ENCODE measurements at places on chromosomes 6 and 20.
A peak's percentile ranks its signal among the peaks of the same experiment; 100 is the strongest.

DNA sequence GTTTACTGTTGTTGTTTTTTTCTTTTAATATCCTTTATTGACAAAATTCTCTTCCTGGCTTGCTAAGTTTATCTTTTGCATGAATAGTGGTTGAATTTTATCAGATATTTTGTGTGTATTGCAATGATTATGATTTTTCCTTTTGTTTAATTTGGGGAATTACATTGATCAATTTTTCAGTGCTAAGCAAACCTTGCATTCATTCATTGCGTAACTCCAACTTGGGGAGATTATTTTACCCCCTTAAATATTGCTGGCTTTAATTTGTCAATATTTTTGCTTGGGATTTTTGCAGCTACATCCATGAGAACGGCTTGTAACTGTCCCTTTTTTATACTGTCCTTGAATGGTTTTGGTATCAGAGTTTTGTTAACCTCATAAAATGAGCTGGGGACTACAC lies 63.4 kb downstream of the SERAC1 start:
- no peak for DNase-seq

DNA sequence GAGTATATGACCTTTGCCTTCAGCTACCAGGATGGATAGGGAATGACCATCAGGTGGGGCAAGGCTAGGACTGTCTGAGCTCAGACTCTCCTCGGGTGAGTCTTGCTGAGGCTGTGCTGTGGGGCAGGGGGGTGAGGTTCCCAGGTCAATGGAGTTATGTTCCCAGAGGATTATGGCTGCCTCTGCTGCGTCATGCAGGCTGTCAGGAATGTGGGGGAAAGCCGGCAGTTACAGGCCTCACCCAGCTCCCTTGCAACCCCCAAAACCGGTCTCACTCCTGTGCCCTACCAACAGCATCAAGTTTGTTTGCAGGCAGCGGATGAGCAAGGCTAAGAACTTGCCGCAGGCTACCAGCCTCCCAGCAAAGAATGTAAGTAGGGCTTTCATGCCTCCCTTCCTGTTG lies 93.5 kb downstream of the ESR1 start:
- DNase-seq, result no peak

- no peak for DNase-seq
Observed at GRCh38 chr6:108114841-108115597, 40.5 kb upstream of the OSTM1 start.

DNA sequence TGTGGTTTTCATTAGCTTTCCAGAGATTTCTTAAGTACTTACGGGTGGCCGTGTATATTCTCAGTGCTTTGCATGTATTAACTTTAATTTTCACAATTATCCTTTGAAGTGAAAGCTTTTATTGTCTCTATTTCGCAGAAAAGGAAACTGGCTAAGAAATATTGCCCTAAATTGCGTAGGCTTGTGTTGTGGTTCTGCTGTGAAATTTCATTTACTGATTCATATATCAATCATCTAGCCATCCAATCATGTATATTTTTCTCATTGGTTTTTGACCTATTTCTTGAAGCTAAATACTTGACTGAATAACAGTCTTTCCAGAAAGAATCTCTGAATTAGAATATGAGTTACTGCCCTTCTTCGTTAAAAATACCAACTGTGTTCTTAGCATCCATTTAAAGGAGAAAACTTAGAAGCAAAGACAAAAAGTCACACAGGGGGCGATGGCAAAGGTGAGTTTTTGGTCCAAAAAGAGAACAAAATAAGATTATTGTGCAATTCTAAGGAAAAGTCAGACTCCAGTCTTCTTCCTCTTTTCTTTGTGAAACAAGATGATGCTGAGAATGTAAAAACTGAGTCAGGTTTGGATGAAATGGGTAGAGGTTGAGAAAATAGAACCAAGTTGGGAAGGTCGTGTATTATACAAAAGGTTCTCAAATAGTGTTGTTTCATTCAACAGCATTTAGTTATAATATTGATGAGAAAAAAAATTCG lies 1.4 kb downstream of the CYB5R4 start:
- DNase-seq, result peak; percentile 57

GRCh38 chr20:62837790-62838127 lies 20.9 kb downstream of the COL9A3 start:
- no peak for DNase-seq

- DNase-seq, result no peak
Observed at GRCh38 chr6:30163918-30164654, 740 bp downstream of the TRIM15 start.

DNA sequence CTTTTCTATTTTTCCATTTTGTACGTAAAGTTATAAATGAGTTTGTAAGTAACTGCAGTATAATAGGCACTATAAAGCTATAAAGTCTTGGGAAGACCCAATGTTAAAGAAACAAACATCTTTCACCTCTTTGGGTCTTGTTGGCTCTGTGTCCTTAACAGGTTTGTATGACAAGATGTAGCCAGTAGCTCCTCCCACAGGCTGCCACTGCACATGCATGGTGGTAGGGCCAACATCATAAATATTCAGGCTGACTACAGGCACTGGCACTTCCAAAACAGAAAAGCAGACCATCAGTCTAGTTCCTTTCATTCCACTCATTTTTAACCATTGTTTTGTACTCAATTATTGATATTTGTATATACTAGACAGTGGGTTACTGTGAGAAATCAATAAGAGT lies 59.9 kb downstream of the COL12A1 start:
- no peak for DNase-seq

GRCh38 chr6:35280903-35281302 lies 16.7 kb upstream of the DEF6 start:
- no peak for DNase-seq

DNA sequence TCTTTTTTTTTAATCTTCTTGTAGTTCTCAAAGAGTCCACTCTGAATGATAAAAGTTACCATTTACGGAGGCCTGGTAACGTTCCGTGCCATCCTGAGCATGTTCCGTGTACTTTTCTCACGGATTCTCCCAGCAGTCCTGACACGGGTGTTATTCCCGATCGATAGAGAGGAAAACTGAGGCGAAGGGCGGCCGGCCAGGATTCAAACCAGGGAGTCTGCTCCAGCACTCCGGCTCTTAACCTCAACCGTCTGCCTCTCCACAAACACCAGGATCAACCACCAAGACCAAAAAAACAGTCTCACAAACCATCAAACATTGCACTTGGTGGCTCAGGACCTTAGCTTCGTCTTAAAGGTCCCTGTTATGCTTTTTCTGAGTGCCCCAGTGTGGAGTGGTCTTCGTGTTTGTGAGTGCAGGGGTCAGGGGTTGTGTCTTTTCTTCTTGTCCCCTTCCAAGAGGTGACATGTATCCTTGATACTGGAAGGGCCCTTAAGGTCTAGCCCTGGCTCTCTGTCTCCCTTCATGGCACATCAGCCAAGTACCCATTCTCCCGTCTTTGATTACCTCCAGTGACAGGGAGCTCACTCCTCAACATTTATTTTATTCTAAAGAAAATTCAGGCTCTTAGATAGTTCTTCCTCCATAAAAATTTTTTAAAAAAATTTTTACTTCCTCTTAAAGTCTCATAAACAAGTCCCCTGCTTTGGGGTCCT lies 35.1 kb downstream of the SRC start:
- DNase-seq, result no peak

DNA sequence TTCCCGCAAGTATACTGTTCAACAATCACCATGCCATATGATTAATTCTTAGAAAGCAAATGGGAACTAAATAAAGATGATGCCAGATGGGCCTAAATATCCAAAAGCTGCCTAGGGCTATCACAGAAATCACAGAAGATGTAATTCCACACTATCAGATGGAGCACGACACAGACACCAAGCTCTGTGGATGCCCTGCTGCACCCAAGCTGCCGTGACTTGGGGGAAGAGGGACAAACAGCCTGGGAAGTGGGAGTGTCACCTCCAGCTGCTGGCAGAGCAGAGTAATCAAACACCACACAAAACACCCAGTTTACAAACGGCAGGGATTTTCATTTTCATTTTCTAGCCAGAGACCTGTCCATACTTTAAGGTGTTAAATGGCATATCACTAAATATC lies 35.7 kb downstream of the PDE10A start:
- no peak for DNase-seq

GRCh38 chr20:20781029-20781428 lies 68.6 kb upstream of the RALGAPA2 start:
- DNase-seq, result no peak

DNA sequence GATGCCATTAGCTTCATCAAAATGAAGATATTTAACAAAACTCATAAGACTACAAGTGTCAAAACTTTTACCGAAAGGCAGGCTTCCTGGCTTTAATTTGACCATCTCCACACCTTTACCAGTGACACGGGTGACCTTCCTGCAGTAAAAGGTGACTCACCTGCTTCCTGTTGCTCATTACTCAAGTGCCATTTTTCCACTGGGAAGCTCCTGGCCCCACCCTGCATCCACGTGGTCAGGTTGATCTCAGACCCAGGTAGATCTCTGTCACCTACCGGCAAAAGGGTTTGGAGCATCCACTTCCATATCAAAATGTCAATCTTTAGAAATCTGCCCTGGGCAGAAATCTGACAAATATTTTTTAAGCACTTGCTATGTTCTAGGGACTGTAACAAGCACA lies 31.9 kb upstream of the CDH4 start:
- DNase-seq, result no peak

DNA sequence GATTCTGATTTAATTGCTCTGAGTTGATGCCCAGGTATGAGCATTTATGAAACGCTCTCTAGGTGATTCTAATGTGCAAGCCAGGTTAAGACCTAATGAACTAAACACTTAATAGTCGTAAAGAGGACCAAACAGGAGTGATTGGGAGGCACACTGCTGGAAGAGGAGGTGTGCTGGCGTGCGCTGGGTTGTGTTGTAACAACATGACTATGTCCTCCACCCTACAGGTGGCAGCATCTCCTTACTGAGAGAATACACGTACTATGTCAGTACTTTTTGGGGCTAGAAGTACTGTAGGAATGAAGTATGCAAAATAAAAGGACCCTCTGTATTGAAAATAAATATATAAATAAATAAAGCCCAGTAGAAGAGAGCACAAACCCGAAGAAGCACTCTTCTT lies 11.9 kb downstream of the C6orf89 start:
- DNase-seq, result no peak

- no peak for DNase-seq
Observed at GRCh38 chr6:90645634-90646033, 58.8 kb upstream of the MAP3K7 start.
